ENCODE measurements at places on chromosomes 12 and 14.

DNA sequence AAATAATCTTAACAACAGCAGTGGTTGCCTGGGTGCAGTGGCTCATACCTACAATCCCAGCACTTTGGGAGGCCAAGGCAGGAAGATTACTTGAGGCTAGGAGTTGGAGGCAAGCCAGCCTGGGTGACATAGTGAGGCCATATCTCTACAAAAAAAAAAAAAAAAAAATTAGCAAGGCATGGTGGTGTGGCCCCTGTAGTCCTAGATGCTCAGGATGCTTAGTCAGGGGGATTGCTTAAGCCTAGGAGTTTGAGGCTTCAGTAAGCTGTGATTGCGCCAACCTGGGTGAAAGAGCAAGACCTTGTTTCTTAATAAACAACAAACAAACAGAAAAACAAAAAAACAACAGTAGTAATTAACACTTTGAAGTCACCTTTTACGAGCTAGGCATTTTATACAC lies 642 bp upstream of the ACSM4 start:
- DNase-seq: no peak

GRCh38 chr12:128737292-128737966 lies 86.3 kb downstream of the SLC15A4 start:
- DNase-seq: no peak

DNA sequence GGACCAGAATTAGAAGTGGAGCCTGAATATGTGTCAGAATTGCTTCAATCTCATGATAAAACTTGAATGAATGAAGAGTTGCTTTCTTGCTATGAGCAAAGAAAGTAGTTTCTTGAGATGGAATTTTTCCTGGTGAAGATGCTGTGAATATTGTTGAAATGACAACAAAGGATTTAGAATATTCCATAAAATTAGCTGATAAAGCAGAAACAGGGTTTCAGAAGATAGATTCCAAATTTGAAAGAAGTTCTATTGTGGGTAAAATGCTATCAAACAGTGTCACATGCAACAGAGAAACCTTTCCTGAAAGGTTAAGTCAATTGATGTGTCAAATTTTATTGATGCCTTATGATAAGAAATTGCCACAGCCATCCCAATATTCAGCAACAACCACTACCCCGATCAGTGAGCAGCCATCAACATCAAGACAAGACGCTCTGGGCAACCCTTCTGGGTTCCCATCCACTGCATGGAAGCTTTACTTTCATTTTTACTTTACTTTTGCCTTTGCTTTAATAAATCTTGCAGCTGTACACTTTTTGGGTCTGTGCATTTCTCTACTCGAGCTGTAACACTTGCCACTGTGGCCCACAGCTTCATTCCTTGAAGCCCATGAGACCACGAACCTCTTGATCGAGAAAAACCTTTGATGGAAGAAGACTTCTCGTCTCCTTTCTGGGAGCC lies 104.0 kb upstream of the SSTR1 start:
- no peak for DNase-seq

DNA sequence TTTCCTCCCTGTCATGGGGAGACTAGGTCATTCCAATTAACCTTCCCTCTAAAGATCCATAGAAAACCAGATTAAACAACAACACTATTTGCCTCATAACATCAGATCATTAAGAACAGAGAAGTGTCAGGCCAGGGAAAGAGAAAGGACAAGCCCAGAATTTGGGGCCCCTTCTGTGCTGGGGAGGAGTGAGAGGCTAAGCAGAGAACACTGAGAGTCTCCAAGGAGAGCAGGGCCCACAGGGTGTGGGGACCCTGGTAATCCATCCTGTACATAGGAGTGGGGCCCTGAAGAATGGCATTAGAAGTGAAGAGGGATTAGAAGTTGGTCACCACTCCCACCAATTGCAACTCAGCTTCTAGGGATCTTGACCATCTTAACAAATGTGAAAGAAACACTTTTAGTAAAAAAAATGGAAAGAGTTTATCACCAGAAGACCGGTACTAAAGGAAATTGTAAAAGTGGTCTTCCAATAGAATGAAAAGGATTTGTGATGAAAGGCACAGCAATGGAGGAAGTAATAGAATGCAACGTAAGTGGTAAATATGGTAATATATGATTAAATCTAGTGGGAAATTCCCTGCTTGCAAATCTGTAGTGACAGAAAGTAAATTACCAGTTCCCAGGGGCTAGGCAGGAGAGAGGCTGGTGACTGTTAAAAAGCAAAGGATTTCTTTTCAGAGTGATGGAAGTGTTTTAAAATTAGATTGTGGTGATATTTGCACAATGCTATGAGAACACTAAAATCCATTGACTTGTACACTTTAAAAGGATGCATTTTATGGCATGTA lies 14.0 kb upstream of the TMTC1 start:
- no peak for DNase-seq

- DNase-seq: no peak
Observed at GRCh38 chr14:36988568-36988967, 183.8 kb downstream of the SLC25A21 start.

DNA sequence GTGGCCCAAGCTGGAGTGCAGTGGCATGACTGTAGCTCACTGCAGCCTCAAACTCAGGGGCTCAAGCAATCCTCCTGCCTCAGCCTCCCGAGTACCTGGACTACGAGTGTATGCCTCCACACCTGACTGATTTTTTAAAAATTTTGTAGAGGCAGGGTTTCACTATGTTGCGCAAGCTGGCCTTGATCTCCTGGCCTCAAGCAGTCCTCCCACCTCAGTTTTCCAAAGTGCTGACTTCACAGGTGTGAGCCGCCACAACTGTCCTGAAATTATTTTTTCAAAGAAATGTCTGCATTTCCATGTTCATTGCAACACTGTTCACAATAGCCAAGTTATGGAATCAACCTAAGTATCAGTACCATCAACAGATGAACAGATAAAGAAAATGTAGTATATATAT lies 111.4 kb downstream of the FOXA1 start:
- DNase-seq: no peak

GRCh38 chr14:69982886-69983285 lies 103.7 kb downstream of the SMOC1 start:
- no peak for DNase-seq

GRCh38 chr12:105036937-105037649 lies 47.2 kb downstream of the ALDH1L2 start:
- no peak for DNase-seq

GRCh38 chr14:79656056-79656455 lies 555.2 kb downstream of the DIO2 start:
- DNase-seq: no peak

- no peak for DNase-seq
Observed at GRCh38 chr12:118850244-118850825, 131.0 kb upstream of the SRRM4 start.

DNA sequence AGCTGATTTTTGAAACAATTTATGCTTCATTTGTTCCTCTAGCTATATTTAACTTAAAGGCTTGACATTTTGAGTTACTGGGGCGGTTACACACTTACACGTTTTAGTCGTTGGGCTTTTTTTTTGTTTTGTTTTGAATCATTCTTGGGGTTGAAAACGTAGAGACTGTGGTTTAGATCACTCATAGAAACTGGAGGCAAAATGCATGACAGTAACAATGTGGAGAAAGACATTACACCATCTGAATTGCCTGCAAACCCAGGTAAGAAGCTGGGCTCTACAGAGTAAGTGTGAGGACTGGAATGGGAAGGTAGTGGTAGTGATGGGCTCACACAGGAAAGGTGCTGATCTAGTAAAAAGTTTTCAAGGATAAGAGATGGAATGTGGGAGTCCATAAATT lies at the start of gene CLEC2D:
Gene CLEC2D, plus strand, starts transcription at position 180 of the 400 bp plus-strand sequence. Its CDS starts 22 bp downstream, at position 202.
- no peak for DNase-seq

DNA sequence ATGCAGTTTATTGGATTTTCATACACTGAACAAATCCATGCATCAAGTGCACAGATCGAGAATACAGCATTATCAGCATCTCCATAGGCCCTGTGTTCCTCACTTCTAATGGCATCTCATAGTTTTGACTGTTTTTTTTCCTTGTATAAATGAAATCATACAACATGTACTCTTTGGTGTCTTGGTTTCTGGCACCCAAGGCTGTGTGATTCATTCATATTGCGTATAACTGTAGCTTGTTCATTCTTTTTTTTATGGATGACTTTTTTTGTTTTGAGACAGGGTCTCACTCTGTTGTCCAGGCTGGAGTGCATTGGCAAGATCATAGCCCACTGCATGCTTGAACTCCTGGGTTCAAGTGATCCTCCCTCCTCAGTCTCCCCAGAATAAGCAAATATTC lies 14.3 kb downstream of the RASSF8 start:
- no peak for DNase-seq

GRCh38 chr14:104284107-104284592 lies 145.8 kb downstream of the KIF26A start:
- peak; percentile 56 for DNase-seq

- peak; percentile 32 for DNase-seq
Observed at GRCh38 chr12:81992461-81992860, 233.3 kb upstream of the PPFIA2 start.

GRCh38 chr12:40208707-40209446 lies 15.9 kb upstream of the LRRK2 start:
- DNase-seq: peak; percentile 69

GRCh38 chr12:88944397-88944796 lies 364.1 kb upstream of the KITLG start:
- DNase-seq: no peak

DNA sequence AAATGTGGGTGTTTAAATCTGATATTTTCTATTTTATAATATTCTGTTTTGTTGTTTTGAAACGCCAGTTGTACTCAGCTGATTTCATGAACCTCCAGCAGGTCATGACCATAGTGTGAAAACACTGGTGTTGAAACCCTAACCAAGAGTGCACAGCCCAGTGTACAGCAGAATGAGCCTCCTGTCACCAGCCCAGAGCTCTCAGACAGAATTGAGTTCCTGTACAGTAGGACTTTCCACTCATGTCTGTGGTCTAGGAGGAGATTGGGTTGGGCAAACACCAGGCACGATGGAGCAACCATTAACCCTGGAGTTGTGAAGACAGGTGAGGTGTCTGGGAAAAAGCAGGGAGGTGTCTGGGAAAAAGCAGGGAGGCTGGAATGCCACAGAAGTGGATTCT lies 908.8 kb downstream of the VRK1 start:
- DNase-seq: no peak

DNA sequence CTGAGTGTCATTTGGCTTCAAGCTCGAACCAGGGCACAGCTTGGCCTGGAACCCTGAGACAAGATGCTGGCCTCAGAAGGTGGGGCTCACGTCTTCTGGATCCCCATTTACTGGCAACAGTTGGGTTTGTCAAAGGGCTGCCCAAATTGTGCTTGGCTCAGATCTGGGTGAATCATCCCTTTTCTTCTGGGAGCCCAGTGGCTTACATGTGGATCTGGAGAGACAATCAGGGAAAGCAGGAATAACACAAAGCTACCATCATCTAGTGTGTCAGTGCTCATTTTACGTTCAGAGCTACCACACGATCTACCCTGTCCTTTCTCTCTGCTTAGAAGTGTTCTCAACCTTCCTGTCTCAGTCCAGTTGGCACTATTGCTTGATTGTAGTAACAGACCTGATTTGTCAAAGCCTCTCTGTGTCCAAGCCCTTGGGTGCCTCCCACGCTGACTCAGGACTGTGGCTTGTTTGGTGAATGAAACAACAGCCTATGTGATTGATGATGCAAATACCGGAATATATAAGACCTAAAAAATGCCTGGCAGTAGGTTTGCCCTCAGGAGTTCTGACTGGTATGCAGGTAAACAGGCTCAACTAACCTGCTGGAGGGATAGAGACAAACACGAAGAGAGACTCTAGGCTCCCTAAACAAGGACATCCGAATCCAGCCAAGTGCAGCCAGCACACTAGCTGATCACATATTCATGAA lies 974.3 kb downstream of the VRK1 start:
- no peak for DNase-seq

- no peak for DNase-seq
Observed at GRCh38 chr12:127628645-127629044, 638.3 kb upstream of the TMEM132C start.

GRCh38 chr12:1434296-1434955 lies 160.0 kb downstream of the FBXL14 start:
- DNase-seq: no peak

DNA sequence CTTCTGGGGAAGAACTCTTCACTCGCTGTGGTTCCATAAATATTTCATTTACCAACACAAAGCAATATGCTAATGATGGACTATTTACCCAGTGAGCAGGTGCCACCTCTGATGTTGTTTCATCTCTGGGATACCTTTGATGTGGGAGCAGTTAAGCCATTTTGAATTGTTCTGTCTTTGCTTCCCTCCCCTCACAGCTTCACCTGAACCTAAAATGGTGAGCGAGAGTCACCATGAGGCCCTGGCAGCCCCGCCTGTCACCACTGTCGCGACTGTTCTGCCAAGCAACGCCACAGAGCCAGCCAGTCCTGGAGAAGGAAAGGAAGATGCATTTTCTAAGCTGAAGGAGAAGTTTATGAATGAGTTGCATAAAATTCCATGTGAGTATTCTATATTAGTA lies 352.7 kb downstream of the SYT1 start:
- no peak for DNase-seq

DNA sequence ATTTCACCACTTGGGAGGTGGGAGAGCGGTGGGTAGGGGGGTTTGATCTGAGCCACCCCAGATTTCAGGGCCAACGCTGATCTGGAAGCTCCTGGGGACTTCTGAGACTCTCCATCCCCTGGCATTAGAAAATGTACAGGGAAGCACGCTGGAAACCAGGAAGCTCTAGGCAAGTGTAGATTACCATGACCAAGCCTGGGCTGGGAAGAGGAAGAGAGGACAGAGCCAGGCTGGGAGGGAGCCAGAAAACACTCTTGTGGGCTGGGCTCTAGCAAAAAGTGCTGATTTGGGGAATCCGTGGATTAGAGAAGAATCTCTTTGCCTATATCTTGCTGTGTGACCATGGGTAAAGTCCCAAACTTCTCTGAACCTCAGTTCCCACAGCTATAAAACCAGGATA lies 236.7 kb downstream of the BCL11B start:
- DNase-seq: no peak

- no peak for DNase-seq
Observed at GRCh38 chr14:104141621-104142091, 3.3 kb downstream of the KIF26A start.

- DNase-seq: no peak
Observed at GRCh38 chr12:12870465-12870864, 20.9 kb upstream of the GPRC5A start.

DNA sequence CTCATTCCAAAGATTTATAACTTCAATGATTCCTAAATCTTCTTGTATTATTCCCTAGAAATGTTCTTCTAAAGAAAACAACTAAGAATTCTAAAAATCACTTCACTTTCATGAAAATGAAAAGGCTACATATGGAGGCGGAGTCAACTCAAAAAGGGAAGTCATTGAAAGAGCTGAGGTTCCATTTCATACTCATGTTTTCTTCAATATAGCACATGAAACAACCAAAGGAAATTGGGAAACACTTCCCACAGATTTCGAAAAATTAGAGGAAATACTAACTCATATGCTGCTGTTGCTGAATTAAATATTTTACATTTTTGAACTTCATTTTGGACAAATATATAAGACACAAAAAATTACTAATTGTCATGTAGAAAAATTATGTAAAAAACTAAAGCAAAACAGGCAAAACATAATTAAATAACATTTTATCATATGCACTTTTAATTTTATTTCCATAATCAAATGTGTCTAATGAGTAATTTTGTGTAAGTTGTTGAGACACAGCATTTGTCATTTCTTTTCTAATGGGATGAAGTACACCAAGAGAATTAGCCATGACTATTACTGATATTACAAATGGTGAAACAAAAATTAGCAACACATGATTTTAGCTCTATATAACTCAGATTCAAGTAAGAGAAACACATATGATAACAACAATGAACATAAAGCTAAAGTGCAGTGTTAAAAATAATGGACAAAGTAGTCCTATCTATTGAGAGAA lies at the start of gene CD163:
Gene CD163, minus strand, starts transcription at position 92 of the 730 bp plus-strand sequence. Its CDS starts 87 bp downstream, at position 5.
- no peak for DNase-seq
